ENCODE measurements at places on chromosomes 12 and 14.
A peak's percentile ranks its signal among the peaks of the same experiment; 100 is the strongest.

DNA sequence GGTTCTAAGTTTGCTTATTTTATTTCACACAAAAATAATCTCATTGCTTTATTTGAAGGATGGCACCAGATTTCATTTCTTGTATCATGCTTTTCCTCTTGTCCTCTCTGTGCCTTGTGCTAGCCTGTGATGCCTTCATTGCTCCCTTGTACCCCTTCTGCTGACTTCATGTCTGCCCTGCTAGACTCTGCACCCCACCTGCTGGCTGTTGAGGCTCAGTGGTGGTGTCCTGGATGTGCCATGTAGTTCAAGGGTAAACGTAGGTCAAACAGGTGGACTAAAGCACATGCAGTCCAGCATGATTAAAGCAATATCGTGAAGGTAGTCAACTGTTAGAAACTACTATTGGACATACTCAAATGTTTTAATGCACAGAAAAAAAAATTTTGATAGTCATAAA, 21.6 kb downstream of the MRPS35 start:
- peak; percentile 51 for DNase-seq

DNA sequence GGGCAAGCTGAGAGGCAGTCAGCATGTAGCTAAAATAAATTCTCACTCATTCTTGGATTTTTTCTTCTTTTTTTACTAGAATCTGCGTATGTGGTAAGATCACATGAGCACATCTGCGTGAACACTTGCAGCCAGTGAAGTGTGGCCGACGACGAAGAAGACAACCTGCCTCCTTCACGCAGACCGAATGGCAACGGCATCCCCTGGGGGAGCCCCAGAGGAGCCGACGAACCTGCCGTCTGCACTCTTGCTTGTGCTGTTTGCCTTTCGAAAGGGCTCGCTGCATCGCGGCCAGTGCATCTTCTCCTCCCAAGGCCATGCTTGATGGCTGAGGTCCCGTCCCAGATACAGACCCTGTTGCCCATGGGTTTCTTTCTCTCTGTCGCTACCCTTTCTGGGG, 113.8 kb downstream of the KCNK10 start:
- DNase-seq: no peak

- peak; percentile 53 for DNase-seq
Measured at GRCh38 chr14:91873471-91874415, 6.4 kb upstream of the TC2N start.

DNA sequence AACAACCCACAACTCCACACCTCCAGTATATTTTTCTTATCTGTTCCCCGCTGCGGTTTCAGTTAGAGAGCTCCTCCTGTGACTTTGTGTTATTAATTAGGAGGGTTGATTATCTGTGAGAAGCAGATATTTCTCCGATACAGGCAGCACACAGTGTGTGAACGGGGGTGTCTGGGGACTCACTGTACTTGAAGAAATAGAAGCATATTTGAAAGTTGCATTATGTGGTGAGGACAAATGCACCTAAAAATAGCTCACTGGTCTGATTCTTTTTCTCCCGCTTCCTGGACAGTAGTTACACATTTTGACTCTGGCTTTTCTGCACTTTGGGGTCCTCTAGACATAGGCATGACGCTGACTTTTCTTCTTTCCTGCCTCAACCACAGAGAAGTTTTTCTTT, 277.7 kb downstream of the VRK1 start:
- no peak for DNase-seq

- DNase-seq: peak; percentile 14
Measured at GRCh38 chr14:43765474-43765873, 741.6 kb downstream of the FSCB start.

GRCh38 chr12:103677905-103678304, 90.8 kb downstream of the STAB2 start:
- DNase-seq: no peak

DNA sequence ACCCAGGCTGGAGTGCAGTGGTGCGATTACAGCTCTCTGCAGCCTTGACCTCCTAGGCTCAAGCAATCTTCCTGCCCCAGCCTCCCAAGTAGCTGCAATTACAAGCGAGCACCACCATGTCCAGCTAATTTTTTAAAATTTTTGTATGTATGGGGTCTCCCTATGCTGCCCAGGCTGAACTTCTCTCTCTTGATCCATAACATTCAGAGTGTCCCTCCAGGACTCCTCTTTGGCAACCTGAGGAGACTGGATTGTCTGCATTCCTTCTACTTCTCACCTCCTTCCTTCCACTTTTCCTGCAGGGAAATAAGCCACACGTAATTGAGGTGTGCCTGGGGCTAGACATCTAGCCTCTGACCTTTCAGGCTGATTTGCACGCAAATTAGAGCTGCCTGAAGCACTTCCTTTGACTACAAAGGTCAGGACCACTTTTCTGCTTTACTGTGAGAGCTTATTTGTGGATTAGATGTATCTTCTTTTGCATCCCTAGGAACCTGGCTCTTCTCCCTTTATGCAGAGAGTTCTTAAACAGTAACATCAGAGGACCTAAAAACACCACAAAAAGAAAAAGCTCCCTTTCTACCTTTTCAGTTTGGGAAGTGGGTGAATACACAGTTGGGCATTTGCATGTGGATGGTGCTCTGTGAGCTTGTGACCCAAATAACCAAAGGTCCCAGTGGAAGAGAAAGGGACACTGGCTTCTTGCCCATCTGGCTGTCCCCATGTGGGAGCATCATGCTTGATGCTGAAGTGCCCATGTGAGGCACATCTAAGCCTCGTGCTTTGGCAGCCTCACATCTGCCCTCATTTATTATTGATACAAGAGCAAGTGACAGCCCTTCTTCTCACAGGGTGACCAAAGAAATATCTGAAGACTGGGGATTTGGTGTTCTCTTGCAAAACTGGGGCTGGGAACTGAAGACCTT, 33.5 kb downstream of the PYGL start:
- no peak for DNase-seq

GRCh38 chr14:50633954-50634353, 34.2 kb downstream of the SAV1 start:
- no peak for DNase-seq

DNA sequence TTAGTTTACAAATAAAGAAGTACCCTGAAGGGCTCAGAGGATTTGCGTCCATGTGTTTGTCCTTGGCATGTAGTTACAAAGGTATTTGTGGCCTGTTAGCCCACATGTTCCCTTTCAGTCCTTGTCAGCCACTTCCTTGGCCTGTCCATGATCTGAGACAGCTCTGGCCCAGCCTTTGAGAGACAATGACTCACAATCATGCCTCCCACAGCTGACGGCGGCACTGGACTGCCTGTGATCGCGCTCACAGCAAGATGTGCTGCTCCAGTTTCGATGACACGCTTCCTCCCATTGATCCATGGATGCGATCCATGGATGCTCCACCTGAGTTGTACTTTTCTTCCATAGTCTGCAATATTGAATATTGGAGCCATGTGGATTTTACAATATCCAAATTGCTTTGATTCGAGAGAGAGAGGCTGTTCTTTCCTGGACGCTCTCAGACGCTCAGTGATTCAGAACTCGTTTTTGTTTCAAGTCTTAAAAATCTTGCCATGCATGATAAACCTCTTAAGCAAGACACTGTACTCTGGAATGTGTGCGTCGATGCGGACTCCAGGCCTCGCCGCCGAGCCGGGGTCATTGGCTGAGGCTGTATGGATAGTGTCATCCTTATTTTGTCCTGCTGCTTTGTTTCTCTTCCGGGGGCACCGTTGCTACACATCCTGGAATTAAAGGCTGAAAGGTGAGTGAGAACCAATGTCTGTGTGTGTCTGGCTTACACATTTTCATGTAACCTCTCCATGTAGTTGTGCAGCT, 220.1 kb downstream of the GLT1D1 start:
- no peak for DNase-seq

- DNase-seq: no peak
Measured at GRCh38 chr12:16277585-16277984, at the start of gene SLC15A5. Gene SLC15A5, minus strand, starts transcription at chr12:16277685. Its CDS starts 0 bp downstream, at chr12:16277685.

- no peak for DNase-seq
Measured at GRCh38 chr12:13023811-13024530, 20.2 kb upstream of the FAM234B start.

DNA sequence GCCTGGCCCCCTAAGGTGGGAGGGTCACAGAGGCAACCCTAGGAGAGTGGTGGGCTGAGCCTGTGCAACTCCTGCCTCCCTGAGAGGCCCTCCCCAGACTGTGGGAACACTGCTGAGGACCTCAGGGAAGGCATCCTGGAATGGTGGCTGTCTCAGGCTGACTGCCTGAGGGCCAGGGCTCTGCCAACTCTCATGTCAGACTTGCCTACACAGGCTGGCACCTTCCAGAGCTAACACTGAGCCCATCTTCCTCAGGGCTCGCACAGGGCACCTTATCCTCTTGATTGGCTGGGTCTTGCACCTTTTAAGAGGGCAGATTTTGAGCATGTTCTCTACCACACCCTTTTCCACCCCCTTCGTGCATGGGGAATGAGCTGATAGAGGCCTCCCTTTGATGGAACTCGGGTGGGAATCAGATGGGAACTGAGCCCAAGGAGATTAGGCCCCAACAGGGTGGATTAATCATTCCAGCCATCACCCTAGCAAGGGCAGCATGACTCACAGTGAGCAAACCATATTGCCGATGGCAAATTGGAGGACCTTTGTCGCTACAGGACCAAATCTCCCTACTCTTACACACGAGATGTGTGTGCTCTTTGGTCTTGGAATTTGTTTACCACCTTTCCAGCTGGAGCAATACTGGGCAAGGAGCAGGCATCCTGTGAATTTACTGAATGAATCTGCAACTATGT, 702.8 kb downstream of the VRK1 start:
- DNase-seq: peak; percentile 61
